ENCODE measurements at places on chromosomes 2 and 18.
A peak's percentile ranks its signal among the peaks of the same experiment; 100 is the strongest.

- DNase-seq = no peak
Measured at GRCh38 chr18:4758980-4759379, 303.9 kb upstream of the DLGAP1 start.

DNA sequence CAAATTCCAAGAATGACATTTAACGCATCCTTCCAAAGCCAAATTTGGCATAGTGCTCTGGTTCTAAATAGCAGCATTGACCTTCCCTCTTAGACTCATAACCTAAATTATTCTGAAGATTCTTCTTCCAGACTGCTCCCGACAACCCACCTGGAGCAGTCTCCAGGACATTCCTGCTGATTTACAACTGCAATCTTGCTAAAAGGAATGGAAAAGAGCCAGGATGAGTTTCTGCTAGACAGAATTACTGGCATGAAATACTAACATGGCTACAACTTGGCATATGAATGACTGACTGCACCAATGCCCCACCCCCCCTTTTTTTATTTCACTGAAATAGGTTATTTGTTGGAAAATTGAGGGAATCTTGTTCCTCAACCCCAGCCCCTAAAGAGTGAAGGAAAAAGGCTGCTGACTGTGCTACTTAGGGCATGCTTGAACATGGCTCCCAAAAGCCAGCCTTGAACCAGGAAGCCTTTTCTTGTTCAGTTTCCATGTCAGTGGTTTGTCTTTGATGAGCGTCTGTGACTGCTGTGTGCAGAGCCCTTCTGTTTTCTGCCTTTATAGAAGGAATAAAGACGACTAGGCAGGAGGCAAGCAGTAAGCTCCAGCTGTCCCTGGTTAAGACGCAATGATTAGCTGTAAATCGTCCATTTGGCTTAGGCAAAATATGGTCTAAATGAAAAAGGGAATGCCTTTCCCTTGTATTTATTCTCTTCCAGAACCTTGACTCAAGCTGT, 47.4 kb upstream of the ITGB6 start:
- DNase-seq = no peak

GRCh38 chr2:152497481-152498052, 162.6 kb downstream of the FMNL2 start:
- DNase-seq = no peak

DNA sequence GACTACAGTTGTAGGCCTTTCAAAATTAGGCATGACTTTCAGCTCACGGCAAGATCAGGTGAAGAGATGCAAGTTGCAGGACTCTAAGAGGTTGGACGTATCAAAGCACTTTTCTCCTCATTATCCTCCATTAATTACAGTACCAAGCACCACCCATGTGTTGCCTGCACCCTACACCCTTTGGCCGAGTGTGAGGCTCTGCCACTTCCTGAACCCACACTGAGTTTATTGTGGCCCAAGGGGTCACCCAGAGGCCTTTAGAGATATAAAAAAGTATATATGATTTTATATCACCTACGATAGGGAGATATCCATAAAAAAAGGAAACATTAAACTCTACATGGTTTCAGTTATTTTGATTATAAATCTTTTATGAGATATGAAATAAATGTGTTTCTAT, 2.8 kb downstream of the UGT1A8 start:
- no peak for DNase-seq

GRCh38 chr2:58476556-58476955, 235.4 kb upstream of the FANCL start:
- DNase-seq = no peak

GRCh38 chr2:13260402-13260801, 543.7 kb downstream of the TRIB2 start:
- DNase-seq = no peak

DNA sequence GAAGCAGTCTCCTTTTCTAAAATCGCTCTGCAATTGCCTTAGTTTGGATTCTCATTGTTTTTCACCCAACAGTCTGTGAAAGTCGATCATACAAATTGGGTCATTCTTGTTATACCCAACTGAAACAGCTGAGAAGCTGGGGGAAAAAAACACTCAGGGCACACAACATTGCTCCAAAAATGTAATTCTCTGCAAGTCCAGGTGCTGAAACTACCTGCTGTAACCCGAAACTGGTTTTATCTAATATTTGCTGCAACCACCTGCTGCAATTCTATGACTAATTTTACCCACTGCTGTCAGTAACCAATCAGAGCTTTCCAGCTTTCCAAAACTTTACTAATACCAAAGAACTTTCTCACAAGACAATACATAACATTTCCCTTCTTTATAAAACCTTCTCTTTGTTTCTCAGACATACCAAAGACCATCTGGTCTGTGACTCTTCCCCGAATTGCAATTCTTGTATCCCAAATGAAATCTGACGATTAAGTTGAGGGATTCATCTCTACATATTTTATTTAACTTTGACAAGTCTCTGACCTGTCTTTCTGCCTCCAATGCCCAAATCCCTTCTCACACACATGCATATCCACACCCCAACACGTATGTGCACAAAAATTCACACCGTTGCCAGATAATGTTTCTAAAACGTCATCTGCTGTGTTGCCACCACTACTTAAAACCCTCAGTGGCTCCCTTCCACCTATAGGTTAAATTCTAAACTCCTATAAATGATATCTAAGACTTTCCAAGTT, 198.3 kb downstream of the PIEZO2 start:
- no peak for DNase-seq

GRCh38 chr18:56273541-56274219, 364.7 kb downstream of the TXNL1 start:
- DNase-seq = no peak

DNA sequence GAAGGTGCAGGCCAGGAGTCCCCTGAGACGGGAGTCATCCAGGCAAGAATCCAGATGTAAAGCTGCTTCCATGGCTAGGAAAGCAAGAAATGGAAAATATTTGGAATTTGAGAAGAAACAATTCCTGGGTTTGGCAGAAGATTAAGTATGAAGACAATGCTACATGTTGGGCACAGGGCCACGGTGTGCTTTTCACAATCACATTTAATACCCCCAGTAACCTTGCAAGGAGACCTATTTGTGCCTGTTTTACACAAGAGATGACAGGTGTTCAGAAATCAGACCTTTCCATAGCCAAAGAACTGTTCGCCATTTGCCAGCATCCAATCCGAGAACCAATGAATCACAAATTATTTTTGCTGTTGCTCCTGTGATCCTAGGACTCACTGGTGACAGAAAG, 50.5 kb downstream of the KCTD1 start:
- no peak for DNase-seq

- DNase-seq = no peak
Measured at GRCh38 chr2:182914852-182915251, 48.4 kb upstream of the FRZB start.

DNA sequence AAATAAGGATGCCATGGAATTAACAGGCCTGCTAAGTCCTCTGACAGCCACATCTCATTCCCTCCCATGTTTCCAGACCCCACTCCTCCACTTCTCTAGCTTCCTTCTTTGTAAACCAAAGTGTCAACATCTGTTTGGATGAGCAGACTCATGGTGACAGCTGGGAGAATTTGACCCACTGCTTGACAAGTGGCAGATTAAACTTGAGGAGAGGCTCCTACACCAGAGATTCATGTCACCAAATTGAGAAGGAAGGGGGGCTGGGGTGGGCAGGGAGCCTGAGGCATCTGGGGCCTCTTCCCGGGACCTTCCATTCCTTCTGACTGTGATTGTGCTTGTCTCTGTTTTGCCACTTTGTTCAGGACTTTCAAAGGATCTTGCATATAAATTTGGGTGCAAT, 41.0 kb upstream of the IGFBP5 start:
- no peak for DNase-seq

DNA sequence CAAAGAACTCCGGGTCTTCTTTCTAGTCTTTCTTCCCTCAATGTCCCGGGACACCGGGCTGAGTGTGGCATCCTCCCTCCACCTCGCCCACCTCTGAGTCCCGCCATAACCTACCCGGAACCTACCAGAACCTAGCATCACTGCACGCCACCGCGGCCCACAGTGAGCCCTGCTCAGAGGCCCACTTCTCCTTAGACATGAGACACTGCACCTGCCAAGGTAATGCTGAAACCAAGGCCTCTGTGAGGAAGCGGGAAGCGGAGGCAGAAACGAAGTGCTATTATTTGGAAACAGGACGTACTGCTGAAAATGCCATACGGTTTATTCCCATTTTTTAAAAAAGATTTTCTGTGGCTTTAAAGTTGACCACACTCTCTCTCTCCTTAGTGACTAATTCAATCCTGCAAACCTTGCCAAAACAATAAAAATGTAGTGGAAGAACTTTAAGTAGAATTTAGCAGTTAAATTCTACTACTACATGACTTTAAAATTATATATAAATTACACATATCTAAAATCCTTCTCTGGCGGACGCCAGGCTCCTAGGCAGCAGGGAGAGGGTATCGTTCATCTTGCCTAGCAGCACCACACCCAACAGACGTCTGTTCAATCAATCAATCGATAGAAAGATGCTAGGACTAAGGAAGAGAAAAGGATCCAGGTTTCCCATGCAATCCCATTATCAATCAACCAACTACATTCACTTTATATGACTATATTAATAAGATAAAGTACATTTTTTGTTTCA, 82.0 kb downstream of the ZNF516 start:
- DNase-seq = no peak

DNA sequence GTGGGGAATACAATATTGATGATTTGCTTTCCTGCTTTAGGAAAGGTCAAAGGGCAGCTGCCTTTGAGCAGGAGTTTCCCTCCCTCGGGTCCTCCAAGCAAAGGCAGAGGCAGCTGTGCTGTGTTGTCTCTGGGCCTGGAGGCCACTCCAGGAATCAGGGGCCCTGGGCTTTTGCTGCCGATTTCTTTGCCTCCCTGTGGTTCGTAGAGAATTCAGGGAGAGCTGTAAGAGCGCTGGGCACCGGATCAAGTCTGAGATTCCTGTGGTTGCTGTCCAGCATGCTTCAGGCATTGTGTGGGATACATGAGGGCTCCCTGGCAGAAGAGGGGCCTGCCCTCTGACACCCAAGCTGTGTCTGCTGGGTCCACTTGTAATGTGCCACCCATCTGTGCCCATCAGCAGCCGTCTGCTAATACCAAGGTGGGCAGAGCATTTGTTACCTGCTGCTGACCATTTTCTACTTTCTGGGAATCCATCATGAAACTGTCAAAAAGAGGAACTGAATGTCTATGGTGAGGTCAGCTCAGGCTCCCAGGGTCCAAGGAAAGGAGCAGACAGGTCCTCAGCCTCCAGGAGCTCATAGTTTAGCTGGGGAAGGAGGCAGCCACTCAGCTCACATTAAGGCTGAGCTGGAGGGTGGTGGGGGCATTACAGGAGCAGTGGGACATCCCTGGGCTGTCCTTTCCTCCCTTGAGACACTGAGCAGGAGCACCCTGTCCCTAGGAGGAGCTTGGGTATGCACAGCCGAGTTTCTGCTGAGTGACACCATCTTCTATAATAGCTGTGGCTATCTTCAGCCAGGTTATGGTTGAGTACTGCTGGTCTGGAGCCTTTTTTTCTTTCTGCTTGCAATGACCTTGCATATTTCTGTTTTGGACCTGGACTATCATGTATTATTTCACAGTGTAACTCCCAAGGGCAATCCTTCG, 68.5 kb downstream of the CTIF start:
- no peak for DNase-seq

DNA sequence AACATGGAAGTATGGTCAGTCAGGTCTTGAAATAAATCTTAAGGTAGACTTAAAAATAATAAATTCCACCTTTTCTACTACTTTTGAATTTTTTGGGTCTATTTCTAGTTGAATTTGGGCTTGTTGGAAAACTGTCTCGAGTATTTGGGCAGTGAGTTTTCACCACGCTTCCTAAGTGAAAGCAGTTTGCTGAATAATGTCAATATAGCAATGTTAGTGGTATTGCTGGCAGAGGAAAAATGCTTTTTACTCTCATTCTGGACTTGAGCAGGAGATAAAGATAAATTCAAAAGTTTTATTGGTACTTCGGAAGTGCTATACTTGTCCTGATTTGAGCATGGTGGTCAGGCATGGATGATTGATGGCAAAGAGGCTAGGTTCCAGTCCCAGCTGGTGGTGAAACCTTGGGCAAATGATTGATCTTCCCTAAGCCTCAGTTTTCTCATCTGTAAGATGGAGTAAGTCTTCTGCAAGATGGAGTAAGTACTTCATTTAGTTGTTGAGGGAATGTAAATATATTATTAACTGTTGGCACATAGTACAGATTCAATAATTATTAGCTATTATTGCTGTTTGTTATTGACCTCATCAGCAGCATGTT, 503.5 kb upstream of the ZEB2 start:
- DNase-seq = no peak

DNA sequence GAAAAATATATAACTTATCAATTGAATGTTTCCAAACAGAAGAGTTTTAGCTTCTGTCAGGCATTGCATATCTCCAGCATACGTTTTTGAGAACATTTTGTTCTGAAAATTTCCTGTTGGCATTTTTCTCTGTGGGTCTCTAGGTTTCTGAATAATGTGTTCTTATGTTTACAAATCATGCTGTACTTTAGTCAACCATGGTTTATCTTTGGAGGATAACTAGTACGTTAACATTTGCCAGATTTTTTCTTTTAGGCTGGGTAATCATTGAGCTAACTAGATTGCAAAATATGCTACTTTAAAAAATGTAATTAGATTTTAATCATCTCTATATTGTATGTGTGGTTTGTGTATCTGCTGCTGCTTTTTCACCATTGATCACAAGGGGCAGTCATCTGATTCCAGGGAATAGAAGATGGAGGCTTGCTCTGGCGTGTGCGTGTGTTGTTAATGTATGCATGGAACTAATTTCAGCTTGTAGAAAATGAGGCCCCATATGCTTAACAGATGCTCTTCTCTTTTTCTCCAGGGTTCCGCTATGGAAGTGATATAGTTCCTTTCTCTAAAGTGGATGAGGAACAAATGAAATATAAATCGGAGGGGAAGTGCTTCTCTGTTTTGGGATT, 21.3 kb downstream of the XRCC5 start:
- DNase-seq = peak; percentile 63

DNA sequence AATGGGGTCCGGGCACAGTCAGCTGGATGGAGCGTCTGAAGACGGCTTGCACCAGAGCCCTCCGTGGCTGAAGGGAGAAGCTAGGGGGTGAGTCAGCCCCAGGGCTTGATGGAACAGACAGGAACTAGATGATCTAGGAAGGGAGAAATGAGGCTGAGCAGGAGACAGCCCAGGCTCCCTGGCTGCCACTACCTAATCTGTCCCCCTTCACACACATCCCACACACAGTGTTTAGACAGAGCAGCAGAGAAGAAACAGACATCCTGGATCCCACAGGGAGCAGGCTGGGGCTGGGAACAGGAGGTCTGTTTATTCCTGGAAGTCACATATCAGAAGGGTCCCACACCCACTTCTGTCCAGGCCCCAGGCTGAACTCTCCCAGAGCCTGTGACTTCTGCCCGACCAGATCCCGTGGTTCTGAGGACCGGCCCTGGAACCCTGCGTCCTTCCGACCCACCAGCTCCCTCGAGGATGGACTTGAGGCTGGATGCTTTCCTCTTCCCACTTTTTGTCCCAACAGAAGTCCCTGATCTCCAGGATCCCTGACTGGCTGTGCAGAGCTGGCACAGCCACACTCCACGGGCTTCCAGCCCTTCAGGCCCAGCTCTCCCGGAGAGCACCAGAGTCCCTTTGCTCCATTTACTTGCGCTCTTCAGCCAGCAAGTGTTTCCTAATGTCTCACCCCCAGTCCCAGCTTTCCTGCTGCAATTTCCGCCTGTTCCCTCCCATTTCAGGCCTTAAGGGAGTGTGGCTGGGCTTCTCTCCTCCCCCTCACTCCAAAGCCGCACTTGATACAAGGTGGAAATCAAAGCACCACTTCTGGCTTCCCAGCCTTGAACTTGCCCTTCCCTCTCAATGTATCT, 1.5 kb upstream of the GPBAR1 start:
- no peak for DNase-seq

GRCh38 chr2:206064077-206064476, 21.9 kb downstream of the INO80D start:
- DNase-seq = no peak

- DNase-seq = no peak
Measured at GRCh38 chr2:194962254-194962653, 694.8 kb upstream of the SLC39A10 start.
